ENCODE measurements at places on chromosomes 5 and 9.

DNA sequence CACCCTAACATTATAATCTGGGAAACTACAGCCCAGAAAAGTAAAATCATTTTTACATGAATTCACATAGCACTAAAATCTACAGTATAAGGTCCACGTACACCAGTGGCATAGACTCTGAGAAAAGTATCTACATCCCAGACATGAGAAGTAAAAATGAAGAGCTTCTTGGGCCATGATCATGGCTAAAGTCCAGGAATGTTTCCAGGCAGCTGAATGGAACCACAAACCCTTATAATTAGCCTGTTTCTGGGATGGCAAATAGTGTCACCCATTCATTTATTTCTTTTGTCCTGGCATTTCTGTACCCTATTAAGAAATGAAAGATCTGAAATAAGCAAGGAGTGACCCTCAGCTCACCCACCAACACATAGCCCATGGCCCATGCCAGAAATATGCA is 217.9 kb downstream of the SPOCK1 start:
- DNase-seq, result peak; percentile 47

- peak; percentile 41 for DNase-seq
These were observed 14.2 kb downstream of the TCERG1 start for GRCh38 chr5:146461319-146461718.

- DNase-seq, result no peak
These were observed 70.8 kb downstream of the ROR2 start for GRCh38 chr9:91879231-91879630.

DNA sequence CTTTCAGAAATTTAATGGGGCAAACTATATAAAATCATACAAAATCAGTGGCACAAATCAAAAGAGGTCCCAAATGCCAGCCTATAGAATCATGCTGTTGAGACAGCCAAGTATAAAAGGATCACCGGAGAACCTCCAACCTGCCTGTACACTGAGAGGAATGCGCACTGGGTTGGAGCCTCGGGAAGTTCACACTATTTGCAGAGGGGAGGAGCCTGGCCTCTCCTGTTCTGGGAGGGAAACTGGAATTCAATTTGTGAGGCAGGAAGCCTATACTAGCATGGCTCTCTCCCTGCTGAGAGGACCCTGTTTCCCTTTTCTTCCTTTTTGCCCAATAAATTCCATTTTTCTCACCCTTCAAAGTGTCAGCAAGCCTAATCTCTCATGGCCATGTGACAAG is 406.0 kb downstream of the HINT1 start:
- DNase-seq, result no peak

GRCh38 chr5:128334010-128334716 is 203.9 kb downstream of the FBN2 start:
- DNase-seq, result no peak

Measured in fibroblast of lung (primary cell).